ENCODE measurements at places on chromosomes 12 and 14.

GRCh38 chr14:50501642-50502041 lies 30.7 kb downstream of the MAP4K5 start:
- no peak for DNase-seq

DNA sequence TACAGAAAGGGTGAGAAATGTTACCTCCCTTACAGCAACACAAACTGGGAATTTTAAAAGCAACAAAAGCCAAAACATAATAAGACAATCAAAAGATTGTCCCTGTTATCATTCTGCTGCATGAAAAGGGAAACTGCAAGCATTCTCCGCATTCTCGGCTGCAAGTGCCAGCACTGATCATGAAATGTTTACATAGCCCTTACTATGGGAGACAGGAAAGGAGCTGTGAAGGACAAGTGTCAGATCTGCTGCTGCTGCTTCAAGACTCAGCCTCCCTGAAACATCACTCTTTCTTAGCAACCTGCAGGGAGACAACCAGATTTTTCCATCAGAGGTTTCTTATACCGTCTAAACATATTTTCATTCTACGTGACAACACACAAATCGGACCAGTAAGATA lies 20.1 kb downstream of the DENND5B start:
- no peak for DNase-seq

GRCh38 chr12:115873451-115874082 lies 403.9 kb downstream of the MED13L start:
- no peak for DNase-seq

DNA sequence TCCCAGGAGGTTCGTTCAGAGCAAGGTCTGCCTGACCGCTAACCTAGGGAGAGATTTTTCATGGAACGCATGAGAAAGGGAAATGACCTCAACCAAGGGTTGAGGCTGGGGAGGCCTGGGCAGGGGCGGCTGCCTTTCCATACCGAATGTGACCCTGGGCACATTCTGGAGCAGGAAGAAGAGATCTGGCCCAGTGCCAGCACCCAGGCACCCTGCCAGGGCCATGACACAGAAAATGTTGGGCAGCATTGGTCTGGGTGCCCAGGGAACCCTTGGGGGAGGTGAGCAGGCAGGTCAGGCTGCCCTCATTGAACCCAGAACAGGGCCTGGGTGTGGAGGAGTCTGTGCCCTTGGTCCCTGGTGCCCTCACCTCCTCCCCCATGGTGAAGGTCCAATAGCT lies 106.8 kb downstream of the CALM1 start:
- no peak for DNase-seq

DNA sequence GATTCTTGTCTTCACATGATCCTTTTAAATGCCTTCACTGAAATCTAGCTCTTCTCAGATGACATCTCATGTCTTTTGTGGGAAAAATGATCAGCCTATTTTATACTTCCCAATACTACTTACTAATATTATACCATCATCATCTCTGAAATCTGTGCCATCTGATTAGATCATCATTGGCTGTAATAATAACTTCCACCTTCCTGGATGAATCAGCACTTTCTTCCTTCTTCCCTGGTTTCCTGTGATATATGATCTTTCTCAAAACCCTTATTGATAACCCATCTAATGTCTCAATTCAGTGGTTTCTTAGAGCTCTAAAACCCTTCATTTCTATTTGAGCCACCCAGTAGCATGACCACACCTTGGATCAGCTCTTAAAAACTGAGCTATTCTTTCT lies 30.9 kb downstream of the GPR137C start:
- DNase-seq, result no peak

DNA sequence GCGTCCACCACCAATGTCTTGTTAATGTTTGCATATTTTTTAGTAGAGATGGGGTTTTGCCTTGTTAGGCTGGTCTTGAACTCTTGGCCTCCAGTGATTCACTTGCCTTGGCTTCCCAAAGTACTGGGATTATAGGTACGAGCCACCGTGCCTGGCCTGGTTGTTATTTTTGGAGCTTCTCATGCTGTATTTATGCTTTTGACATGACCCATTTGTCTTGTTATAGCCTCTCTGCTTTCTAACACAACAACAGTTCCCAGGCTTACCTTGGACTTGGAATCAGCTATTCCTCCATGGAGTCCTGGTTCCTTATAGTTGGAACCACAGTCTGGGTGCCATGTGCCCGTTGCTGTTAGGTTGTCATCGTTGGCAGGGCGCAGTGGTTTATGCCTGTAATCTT lies 29.7 kb downstream of the ZNF410 start:
- DNase-seq, result no peak

DNA sequence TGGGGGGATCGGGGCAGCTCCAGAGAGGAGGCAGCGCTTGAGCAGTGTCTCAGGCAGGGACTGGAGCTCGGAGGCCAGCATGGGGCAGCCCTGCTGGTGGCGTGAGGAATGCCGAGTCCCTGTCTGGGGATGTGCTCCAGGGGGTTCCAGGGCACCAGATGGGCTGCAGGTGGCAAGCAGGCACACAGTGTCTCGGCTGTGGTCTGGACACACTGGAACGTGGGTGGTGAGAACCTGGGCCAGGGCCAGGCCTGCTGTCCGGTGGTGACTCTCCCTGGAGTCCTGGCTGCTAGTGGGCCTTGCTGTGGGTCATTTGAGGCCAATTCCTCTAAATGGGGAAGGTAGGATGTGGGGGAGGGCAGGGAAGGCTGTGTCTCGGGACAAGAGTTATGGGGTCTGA lies 199.4 kb upstream of the RTL1 start:
- no peak for DNase-seq
